ENCODE measurements at places on chromosomes 12 and 14. TPM values are rescaled to one million over a fixed set of nuclear protein-coding genes. Genes with fewer than 3 reads are reported as not detected.

DNA sequence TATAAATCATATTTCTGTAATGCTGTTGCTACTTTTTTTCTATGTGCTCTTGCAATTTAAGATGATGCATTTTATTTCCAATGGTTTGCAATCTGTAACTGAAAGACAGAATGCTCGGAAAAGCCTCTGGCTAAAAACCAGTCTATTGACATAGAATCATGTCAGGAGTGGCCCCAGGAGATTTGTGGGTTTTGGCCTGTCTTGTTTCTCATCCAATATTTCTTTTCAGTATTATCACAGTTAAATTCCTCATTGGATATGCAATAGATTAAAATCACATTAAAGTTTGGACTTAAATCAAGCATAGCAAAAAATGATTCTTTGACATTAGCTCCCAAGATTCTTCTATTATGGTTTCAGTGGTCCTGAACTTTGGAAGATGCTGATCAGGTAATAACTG, 19.1 kb upstream of the SLC38A2 start:
- DNase-seq = no peak

DNA sequence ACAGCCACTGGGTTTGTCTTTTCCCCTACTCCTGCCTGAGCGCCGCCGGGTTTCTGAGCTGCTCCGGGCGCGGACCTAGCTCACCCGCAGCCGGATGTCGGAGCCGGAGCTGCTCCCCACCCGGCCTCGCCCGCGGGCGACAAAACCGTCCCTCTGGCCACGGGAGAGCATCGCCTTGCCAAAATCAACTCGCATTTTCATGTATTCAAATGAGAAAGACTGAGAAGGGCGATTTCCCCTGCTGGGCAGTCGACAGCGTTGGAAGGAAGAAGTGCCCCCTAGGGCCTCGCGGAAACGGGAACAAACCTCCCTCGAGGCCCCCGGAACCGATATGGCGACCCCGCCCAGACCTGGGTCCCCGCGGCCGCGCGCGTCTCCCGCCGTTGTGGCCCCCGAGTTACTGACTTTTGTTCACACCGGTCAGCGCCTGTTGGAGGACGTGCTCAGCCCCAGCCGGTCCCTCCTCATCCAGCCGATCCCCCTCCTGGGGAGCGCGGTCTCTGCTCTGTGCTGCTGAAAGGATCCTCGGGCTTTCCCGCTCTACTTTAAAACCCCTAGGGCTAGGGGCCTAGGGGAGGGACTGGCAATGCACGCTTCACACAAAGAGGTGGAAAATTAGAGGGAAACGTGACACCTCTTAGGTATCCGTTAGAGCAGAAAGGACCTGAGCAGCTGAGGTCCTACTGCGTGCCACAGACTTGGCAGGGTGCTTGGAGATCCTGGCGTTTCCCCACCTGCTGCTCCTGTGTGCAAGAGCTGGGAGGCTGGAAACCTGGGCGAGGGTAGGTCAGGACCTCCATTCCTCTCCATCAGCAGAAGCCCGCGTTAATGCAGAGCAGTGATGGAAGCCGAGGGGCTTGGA, 4.3 kb downstream of the TTC6 start:
- no peak for DNase-seq

DNA sequence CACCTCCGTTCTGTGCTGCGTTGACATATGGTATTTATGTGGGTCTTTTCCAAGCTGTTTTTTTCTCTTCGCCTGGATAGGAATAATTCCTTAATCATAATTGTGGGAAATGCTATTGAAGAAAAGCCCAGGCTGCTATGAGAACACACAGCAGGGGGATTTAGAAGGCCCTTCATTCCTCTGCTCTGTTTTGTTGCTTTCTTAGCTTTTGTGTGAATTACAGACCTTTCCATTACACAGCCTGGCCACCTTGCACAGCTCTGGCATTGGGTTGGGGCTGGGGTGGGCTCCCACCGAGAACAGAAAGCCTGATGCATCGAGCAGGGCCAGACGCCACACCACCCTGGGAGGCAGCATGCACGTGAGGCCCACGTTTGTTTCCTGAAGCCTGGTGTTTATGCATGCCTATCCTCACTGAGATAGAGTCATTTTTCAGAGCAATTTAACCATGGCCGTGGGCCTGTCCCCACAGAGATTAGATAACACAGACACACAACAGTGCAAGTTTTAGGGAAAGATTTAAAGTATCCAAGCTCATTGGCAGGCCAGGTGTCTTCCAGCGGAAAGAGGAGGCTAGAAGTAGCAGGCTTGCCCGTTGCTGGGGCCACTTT, 287.6 kb upstream of the PWP1 start:
- DNase-seq = no peak

GRCh38 chr12:92381856-92382255, 236.2 kb upstream of the BTG1 start:
- DNase-seq = no peak

DNA sequence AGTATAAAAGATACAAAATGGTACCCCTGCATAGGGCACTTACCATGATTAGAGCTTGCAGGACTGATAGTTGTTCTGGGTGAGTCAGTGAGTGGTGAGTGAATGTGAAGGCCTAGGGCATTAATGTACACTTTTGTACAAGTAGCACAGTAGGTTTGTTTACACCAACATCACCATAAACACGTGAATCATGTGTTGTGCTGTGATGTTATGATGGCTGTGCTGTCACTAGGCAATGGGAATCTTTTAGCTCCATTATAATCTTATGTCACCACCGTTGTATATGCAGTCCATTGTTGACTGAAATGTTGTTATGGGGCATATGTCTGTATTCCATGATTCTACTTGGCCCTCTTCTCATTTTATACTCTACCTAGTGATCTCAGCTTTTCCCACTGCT, 11.8 kb downstream of the NUBPL start:
- no peak for DNase-seq

CCDC175 gene
- polyA plus RNA-seq = not detected

ENDOU gene
- polyA plus RNA-seq = not detected

GRCh38 chr14:66572826-66573225, 64.9 kb downstream of the GPHN start:
- no peak for DNase-seq

DNA sequence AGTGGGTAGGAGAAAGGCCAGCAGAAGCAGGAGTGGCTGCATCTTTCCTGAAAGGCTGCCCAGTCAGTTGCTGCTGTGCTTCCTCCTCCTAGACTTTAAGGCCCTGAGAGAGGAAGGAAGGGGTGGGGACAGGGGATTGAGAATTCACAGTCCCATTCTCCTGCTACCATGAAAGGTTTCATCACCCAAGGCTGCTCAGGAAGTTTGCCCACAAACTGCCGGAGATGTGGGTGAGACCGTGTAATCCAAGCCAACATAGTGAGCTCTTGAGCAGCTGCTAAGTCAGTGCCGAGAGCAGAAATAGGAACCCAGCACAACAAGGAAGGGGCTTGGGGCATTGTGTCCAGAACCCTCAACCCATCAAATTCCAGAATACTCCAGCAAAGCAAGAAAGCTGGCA, at the start of gene CTSG:
Gene CTSG, minus strand, starts transcription at position 69 of the 400 bp plus-strand sequence. Its CDS starts 27 bp downstream, at position 42.
- no peak for DNase-seq

VCPKMT gene
- polyA plus RNA-seq = 19.2 TPM

DNA sequence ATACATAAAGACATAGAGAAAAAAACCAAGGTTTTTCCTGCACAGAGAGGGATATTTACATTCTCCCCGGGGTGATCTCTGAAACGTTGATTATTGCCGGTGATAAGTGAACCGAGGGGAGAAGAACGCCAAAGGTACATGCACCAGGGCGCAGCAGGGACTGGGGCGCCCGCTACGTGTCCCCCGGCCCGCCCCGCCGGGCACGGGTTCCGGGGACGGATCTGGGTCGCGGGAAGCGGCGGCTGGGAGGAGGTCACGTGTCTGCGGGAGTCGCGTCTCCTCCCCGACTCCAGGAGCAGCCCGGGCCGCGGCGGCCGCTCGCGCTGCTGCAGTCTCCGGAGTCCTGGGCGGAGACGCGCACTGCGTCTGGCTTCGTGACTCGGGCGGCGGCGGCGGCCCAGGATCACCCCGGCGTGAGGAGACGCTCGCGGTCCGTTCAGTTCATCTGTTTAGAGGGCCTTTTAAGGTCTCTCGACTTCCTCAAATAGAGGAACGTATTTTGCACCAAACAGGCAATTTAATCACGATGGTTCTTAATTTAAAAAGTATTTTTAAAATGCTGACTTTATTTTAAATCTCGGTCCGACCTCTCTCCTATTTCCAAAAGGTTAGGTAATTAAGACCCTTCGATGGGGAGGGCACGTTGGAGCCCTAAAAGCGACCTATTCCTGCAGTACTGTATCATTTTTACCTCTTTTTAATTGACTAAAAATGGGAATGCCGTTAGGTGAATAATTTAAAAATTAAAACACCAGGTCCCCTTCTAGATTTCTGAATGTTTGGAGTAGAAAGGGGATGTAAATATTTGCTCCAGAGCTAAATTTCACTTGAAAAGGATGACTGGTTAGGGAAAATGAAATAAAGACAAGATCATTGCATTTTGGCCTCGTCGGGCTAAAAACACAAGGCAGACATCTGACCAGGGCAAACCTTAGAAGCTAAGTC, 1.8 kb upstream of the BHLHE41 start:
- DNase-seq = no peak

KRT81 gene
- polyA plus RNA-seq = 3.6 TPM

HOXC10 gene
- polyA plus RNA-seq = not detected

DNA sequence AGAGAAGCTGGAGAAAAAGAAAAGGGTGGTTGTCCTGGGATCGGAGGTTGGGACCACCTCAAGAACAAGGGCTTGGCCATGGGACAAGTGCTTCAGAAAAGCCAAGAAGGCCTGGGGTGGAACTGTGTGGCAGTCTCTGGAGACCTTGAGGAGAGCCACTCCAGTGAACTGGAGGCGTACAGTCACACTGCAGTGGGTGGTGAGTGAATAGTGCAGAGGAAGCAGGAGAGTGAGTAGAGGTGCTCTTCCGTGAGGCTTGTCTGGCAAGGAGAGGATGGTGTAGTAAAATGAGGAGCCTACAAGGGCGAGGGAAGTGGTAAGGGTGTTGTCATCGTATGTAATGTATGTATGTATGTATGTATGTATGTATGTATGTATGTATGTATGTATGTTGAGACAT, 20.9 kb downstream of the RASSF3 start:
- DNase-seq = no peak

LRRC10 gene
- not detected for polyA plus RNA-seq

- no peak for DNase-seq
These were observed 32.6 kb downstream of the VRK1 start for GRCh38 chr14:96829791-96830190.

DNA sequence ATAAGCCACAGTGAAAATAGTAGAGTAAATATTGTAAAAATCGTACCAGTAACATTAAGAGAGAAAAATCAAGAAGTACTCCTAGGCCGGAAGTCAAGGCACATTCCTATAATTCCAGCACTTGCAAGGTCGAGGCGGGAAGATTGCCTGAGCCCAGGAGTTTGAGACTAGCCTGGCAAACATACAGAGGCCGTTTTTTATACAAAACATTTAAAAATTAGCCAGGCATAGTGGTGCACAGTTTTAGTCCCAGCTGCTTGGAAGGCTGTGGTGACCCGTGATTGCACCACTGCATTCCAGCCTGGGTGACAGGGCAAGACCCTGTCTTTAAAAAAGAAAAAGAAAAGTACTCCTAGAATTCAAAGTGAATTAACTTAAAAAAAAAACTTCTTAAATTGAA, 341.8 kb downstream of the C12orf50 start:
- no peak for DNase-seq

- no peak for DNase-seq
These were observed 21.5 kb downstream of the LMNTD1 start for GRCh38 chr12:25531502-25532052.

DNA sequence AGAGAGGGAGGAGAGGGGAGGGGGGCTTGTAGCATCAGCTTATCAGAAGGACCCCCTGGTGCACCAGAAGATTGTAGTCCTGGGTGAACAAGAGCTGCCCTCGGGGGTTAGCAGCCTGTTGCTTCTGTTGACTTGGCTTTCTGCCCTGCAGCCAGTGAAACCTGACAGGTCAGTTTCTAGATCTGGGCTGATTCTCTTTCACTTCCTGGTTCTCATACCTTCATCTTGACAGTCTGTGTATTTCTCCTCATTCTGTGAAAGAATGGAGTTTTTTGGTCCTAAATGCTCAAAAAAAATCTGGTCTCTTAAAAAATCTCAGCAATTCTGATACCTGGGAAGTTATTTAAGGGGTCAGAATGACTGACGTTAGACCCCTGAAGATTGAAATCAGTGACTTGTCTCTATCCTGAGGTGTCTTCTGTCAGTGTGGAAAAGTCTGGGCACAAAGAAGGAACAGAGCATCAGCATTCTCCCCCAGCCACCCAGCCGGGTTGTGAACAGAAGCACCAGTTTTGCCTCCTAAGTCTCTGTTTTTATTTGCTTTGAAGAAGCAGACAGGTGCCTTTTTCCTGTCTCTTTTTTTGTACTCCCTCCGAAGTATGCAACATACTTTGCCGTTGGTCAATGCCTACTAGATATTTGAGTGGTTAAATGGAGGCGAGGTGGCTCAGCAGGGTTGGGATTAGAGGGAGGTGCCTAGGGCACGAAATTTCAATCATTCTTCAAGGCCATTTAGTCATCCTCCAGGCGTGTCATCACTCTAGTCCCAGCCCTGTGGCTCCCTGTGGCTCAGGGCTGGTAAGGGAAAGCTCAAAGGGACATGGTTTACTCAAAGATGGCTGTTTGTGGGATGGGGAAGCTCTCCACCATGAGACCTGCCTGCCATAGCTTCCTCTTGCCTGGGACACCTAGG, 24.0 kb downstream of the TTC9 start:
- no peak for DNase-seq

DNA sequence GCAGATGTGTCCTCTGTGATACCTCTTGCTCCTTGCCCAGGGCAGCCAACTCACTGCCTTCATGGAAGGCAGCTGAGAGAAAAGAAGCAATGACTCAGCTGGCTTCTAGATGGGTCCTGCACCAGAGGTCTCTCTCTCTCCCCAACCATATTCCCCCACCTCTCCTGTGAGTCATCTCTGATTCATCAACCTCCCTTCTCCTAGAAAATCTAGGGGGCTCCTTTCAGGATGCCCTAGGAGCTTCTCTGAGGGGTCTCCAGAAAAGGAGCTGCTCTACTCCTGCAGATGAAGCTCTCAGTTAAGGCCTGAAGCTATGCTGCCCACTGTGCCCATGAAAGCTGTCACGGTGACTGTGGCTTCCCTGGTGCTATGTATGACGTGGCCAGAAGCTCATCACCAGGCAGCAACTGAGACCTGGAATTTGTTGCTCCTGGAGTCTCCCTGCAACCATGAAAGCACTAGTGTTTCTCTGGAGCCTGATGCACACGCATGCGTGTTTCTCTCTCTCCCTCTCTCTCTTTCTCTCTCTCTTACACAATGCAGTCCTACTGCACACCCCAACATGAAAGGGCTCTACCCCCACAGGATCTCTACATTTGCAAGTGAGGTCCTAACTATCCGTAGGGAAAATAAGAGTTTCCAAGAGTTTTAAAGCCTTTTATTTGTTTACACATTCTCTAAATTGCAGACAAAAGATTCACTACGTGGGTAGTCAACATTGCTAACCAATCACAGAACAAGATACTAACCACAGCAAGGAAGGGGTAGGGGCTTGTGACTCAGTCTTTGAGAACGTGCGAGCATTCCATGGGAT, 285.3 kb downstream of the DPF3 start:
- no peak for DNase-seq

RPL6 gene
- 395 TPM for polyA plus RNA-seq

Measured in immature natural killer cell (primary cell).